ENCODE measurements at places on chromosomes 5 and 9.

DNA sequence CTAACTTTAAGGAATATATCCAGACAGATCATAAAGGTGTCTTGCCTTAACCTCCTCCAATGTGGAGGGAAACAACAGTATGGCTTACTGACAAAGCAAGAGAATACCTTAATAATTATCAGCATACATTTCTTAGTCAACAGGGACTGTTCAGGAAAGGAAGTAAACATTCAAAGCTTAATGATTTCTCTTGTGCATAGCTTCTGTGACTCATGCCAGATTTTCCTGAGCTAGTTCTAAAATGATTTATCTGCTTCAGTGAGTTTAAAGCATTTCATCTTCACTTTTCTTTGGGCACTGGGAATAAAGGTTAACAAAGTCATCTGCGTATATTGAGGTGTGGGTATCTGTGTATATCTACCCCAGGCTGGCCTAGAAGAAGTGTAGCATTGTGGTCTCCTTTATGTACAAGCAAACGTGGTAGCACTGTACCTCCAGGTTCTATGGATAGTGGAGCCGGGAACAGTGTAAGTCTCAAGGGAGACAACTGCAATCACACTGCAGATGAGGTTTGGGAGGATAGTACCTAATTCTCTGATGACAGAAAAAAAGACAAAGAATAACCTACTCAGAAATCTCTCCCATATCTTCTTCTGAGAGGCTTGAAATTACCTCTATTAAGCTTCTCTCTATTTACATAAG lies 284.1 kb downstream of the HCN1 start:
- DNase-seq: no peak

GRCh38 chr9:95552255-95552654 lies 35.5 kb upstream of the PTCH1 start:
- no peak for DNase-seq

DNA sequence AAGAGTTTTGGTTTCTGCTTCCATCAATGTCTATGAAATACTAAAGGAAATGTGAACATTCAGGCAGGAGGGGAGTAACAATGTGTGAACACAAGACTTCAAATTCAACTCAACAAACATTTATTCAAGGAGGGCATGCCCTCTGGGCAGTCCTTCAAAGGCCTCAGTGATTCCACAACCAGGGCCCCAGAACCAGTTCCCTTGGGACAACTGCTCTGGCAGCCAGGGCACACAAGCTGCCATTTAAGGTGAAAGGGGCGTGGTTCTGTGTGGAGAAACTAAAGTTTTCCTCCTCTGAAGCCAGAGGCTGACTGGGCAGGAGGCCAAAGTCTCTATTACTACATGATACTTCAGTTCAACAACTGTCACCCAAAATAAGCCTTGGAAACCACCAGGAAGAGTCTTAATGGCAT lies 3.2 kb downstream of the RBM18 start:
- no peak for DNase-seq

DNA sequence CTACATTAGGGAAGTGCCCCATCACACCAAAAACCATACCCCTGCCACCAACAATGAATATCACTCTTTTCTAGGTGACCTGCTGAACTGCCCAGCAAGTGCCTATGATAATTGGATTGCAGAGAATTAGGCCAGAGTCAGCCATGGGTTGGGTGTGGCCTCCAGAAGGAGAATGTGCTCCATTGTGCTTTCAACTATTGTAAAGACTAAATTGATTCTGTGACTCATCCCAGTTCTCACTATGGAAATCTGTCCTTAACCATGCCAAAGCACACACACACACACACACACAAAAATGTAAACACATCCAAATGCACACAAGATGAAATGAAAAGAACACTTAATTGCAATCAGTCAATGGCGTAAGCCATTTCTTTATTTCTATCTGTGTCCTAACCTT lies 25.7 kb downstream of the DRD1 start:
- DNase-seq: no peak

DNA sequence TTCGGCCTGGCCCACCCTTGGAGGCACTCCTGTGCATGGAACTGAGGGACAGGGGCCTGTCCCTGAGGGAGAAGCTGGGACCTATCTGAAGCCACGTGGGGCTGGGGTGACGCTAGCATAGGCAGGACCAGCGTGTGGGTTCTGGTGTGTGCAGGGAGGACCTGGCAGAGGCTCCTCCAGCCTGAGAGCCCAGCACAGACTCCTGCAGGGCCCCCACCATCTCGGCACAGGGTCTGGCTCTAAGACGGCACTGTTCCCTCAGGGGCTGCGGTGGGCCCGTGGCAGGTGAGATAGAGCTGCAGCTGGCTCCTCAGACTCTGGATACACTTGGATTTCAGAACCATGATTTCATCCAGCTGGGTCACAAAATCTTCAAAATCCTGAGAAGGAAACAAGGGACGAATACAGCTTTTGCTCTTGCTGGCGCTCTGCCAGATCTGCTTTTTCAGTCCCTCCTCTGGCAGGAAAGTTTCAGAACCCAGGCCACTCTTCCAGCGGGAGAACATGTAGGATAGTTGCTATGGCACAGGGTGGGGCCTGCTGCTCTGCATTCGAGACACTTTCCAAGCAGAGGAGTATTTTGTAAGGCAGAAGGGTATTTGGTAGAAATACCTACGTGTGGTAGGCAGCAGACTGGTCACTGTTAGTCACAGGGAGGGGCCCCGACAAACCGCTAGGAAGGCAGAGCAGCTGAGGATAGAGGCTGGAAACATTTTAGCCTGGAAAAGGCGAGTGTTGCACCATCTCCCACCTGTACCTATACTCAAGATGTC lies 74.7 kb downstream of the KIF24 start:
- DNase-seq: no peak

DNA sequence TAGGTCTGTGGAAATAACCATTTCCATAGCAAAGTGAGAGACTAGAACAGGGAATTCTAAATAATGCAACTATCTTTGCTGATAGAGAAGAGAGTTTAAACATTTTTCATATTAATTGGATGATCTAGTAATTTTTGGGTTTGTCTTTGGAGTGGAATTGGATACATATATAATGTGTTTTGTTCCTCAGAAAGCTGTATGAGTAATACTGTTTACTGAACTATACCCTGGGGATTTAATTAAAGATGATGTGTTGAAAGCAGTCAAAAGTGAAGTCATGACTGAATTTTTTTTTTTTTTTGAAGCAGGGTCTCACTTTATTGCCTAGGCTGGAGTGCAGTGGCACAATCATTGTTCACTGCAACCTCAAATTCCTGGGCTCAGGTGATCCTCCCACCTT lies 17.9 kb downstream of the FER start:
- no peak for DNase-seq

- no peak for DNase-seq
Measured at GRCh38 chr5:16776611-16777251, 159.4 kb downstream of the MYO10 start.

GRCh38 chr5:132182359-132183040 lies 45.2 kb downstream of the P4HA2 start:
- no peak for DNase-seq

DNA sequence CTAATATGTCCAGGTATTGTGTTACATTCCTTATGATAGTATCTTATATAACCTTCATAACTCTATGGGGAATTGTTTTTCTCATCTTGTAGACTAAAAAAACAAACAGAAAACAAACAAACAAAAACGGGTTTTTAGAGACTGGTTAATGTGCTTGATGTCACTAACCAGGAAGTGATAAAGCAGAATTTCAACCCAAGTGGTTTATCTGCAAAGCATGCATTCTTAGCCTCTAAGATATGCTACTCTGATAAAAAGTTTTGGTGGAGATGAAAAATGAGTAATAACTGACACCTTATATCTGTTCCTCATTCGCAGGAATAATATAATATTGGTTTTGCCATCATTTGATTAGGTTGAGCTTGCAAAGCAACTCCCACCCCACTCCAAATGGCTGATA lies 53.4 kb downstream of the PUM3 start:
- DNase-seq: no peak

DNA sequence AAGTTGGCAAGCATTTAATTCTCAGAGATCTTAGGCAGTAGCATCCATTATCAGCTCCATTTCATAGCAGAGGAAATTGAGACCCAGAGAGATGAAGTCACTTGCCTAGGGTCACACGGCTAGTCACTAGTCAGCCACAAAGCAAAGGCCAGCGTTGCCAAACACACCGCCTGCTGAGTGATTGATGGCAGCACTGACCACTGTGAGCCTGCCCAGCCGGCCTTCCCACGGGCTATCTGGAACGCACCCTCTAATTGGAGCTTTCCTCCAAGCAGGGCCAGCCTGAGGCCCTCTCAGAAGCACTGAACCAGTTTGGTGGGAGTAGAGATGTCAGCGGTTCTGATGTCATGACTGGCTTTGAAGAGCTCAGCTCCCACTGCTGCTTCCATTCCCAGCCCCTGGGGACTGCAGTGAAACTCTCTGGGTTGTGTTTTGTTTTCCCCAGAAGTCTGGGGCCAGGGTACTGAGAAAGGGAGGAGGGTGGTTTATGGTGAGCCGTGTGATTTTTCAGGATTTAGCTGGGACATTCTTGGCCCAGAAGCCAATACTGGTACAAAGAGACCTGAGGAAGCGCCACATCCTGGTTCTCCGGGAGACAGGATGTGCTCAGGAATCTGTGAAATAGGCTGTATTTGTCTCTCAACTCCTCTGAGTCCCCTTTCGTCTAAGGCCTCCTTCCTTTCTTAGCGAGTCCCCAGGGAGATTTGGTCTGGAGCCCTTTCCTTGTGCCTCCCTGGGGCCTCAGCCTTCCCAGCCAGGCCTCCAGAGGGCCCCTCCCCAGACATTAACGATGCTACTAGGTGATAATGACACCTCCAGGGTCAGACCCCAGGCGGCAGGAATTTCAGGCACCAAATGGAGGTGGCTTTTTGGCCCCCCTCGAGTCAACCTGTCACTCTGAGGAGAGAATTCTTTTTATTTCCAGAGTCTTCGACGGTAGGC lies 44.5 kb downstream of the SPRY4 start:
- no peak for DNase-seq

- no peak for DNase-seq
Measured at GRCh38 chr5:168086104-168086610, 205.3 kb upstream of the WWC1 start.

- no peak for DNase-seq
Measured at GRCh38 chr5:74131250-74131649, 505.3 kb downstream of the ARHGEF28 start.

GRCh38 chr5:60809891-60810425 lies 34.1 kb downstream of the ELOVL7 start:
- no peak for DNase-seq

DNA sequence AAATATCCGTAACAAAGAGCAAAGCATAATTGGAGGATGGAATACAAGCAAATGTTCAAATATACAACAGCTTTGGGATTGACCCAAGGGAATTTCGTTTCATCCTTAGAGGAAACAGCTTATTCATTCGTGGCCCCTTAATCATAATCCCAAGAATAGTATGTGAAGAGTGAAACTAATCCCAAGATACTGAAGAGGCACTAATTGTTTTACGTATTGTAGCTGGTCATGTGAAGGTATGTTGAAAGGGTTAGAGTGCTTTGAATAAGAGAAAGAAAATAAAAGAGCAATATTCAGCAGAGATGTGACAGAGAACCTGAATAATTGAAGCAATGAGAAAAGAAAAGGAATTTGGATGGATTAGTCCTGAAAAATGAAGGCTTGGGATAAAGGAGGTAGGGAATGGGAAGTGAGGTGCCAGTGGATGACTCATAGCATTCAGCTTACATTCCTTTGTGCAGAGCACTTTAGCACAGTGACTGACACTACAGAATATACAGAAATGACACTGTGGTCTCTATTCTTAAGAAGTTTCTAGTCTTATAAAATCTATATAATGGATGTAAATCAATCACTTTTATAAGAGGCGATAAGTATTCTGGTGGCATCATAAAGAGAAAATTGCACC lies 221.9 kb downstream of the TLR4 start:
- no peak for DNase-seq

DNA sequence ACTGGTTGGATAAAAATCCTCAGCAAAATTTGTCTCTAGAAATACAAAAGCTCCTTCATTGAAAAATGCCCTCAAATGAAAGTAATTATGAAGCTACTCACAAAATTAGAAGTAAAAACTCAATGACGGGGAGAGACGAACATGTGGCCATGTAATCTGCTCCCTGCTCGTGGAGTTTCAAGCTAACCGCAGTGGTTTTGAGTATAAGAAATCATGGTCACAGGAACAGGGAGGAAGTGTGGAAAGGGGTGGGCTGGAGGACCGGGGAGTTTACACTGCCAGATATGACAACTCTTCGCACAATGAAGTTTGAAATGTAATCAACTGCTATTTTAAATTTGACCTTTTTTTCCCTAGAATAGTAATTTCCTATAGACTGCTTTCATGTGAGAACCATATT lies 765.4 kb upstream of the DMAC1 start:
- DNase-seq: no peak

DNA sequence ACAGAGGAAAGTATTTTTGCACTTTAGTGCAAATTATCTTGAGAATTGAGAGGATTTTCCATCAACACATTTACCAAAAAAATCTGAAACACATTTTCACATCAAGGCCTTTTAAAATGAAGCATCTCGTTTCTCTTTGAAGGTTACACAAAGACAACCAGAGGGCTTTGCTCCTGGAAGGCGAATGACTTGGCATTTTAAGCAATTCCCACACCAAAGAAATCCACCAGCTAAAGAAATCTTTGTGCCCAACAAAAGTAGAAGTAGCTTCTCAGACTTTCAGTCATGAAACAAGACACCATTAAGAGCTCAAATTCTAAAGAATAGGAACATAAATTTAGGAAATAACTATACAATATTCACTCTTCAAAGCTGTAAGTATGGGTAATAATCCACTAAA lies 59.9 kb downstream of the HABP4 start:
- no peak for DNase-seq

DNA sequence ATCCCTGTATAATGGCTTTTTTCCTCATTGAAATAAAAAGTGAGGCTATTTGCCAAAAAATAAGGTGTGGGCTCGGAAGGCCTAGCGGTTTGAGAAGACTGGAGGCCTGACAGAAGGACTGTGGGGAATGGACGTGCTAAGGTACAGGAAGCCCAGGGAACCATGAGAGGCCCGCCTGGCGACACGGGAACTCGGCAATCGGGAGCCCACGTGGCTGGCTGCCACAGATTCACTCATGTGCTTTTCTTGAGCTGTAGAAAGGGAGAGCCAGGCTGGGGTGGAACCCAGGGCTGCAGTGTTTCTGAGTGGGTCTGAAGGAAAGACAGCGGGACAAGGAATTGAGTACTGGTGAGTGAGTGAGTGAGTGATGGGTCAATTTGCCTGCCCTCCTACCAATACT lies 11.9 kb upstream of the DDX41 start:
- DNase-seq: no peak

Measured in stimulated activated CD4-positive, alpha-beta T cell treated with anti-CD3 and anti-CD28 coated beads, TNF-alpha, amount 100 ng/mL, for 48 hours (primary cell).